Activated CD4-positive, CD25-positive, alpha-beta regulatory T cell (primary cell): ENCODE measurements at places on chromosomes 3 and 15.

DNA sequence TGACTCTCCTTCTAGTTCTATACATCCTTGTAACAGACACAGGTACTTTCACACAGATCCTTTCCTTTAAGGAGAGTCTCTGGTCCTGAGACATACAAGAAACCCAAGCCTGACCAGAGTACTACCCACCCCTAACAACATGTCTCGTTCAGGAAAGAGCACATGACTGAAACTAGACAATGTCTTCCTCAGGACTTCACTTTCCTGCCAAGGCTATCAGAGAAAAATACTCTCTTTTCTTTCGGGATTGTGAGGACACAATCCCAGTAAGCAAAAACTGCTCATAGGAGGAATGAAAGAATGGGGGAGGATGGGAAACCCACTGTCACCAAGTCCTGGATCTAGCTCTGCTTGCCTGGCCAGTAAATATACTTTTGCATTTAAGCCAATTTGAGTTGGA is 11.5 kb upstream of the ANKRD28 start:
- DNase-seq, result no peak

- no peak for DNase-seq
Observed at GRCh38 chr15:72559781-72560180, 85.7 kb downstream of the ARIH1 start.

DNA sequence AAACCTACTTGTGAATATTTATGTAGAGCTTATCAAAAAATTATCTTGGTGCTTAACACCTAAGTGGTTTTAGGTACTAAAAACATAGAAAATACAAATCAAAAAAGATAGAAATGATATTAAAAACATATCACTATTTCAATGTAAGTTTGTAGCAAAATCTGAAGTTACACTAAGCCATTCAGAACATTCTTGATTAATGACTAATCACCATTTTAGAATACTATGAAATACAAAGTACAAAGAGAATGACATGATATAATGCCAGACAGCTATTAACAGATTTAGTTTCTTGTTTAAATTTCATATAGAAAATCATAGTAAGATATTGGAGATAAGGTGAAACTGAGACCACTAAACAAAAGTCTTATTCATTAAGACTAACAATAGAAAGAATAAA is 169.7 kb upstream of the AGTR1 start:
- no peak for DNase-seq

- DNase-seq, result no peak
Observed at GRCh38 chr15:98547741-98548138, 100.6 kb upstream of the IGF1R start.

DNA sequence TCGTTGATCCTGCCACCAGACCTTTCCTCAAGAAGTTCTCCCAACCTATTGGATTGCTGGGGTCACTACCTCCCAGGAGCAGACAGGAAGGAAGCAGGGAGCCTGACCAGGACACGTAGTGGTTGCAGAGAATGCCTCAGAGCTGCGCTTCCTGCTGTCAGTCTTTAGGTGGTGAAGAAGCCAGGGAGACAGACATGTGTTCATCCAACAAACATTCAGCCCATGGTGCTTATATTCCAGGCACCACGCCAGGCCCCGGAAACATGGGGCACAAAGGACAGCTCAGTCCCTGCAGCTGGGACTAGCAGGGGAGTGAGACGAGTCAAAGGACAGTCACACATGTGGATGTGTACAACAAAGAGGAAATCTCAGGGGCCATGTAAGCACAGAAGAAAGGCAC is 26.0 kb upstream of the CORO2B start:
- DNase-seq, result no peak

- no peak for DNase-seq
Observed at GRCh38 chr3:104810896-104811295, 555.8 kb upstream of the ALCAM start.

DNA sequence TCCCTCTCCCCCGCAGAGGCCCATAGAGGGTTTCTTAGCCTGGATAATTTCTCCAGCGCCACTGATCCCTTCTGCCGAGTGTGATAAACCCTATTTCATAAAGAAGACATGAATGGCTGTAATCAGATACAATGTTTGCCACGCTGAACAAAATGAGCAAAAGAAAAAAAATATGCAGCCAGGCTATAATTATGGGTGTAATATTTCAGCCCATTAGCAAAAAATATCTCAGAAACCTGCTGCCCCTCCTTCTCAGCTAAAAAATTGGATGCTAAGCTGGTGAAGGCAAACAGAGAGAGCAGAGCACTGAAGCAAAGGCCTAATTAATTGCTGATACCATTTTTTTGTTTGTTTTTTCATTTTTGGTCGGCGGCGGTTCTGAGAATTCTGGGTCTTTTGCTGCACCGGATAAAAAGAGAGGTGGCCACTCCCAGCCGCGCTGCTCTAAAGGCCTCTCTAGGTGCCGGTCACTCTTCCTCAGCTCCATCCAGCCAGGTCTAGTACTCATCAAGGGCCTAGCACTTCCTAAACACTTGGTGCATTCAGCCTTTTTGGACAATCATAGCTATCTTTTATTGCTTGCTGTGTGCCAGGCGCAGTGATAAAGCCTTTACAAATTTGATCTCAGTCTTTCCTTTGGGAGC is 128.7 kb upstream of the TLE3 start:
- no peak for DNase-seq

DNA sequence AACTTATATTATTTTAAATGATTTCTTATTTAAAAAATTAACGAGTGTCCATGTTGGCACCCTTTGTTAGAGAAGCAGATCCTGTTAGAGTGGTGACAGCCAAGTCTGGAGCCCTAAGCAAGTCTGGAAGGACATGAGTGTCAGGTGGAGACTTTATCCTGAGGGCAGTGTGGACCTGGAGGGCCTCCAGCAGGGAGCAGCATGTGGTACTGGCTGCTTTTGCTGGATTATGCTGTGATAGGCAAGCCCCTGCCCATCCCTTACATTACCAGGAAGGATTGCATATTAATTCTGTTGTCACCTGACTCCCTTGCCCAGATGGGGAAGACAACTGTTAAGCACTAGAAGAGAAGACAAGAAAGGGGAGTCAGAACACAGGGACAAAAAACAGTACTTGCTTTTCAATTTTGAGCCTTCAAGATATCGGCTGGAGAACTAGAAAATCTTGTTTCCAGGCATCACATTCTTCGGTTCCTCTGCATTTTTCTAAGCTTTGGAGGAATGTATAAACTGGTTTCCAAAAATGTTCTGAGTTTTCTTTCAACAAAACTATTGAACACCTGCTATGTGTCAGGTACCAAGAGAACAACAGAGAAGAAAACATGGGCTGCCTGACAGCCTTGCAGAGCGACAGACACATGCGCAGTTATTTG is 22.7 kb downstream of the ZNF860 start:
- no peak for DNase-seq

GRCh38 chr3:38646630-38647029 is 2.9 kb downstream of the SCN5A start:
- no peak for DNase-seq
